OCI-M1 (cell line): ENCODE measurements at places on chromosomes 6 and 20.

- no peak for DNase-seq
Observed at GRCh38 chr6:89057759-89058158, 22.8 kb upstream of the PNRC1 start.

DNA sequence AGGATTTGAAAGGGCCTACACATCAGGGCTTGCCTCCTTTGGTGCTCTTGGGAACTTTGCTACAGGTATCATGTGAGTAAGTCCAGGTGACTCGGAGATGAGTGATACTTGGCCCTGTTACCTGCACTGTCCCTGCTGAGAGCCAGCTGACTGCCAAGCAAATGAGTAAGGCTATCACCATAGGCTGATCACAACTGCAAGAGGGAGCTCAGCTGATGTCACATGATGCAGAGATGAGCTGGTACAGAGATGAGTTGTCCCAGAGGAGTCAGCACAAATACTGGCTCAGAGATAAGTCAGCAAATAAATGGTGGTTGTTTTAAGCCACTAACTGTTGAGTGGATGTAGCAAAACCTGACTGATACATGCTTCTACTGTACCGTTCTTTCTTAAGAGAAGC lies 41.4 kb downstream of the LAMP5 start:
- no peak for DNase-seq

- no peak for DNase-seq
Observed at GRCh38 chr6:2460216-2460745, 214.9 kb upstream of the GMDS start.

- DNase-seq: no peak
Observed at GRCh38 chr6:18973251-18973650, 586.1 kb downstream of the RNF144B start.

DNA sequence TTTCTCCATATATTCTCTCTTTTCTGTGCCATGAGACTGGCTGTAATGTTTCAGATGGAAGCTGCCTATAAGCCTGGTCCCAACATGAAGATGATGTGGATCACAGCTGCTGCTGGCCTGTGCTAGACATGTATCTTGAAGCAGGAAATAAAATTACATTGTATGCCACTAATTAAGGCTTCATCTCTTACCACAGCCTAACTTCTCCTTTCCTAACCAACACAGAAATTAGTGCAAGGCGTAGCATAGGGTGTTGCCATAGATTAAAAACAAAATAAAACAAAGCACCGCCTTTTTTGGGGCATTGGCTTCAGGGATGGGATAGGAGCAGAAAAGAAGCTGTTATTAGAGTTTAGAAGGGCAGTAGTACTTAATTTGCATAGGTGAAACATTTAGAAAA lies 4.7 kb upstream of the SLC17A4 start:
- peak; percentile 81 for DNase-seq

GRCh38 chr20:45892828-45893500 lies 1.8 kb downstream of the CTSA start:
- no peak for DNase-seq

DNA sequence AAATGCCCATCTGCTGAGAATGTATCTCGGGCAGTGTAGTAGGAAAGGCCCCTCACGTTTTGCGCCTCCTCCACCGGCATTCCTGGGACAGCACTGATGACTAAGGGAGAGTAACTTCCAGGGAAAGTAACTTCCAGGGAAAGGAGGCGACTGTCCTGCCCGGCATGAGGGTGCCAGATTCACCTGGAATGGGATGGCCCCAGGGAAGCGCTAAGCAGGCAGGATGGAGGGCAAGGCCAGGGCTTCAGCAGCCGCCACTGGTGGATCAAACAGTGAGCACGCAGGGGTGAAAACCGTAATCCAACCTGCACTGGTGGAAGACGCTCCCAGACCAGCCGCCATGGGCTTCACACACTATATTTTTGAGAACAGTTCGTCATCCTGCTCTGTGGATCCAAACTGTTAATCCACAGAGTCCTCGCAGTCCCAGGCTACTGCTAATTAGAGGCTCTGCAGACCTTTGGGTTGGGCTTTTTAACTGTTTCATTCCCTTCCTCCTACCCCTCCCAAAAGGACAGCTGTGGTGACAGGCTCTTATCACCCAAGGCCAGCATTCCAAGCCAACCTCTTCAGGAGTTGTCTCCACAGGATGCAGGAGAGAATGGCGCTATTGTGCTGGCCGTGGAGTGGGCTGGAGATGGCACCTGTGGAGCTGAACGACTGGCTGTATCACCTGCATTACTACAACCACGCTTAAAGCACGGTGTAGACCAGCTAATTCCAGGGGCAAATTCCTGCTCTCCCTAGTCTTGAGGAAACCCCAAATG lies 178.9 kb downstream of the DLL1 start:
- no peak for DNase-seq

GRCh38 chr6:32558426-32559057 lies 28.5 kb upstream of the HLA-DRB5 start:
- DNase-seq: no peak

GRCh38 chr6:140660295-140660694 lies 1285.8 kb upstream of the CITED2 start:
- peak; percentile 52 for DNase-seq

DNA sequence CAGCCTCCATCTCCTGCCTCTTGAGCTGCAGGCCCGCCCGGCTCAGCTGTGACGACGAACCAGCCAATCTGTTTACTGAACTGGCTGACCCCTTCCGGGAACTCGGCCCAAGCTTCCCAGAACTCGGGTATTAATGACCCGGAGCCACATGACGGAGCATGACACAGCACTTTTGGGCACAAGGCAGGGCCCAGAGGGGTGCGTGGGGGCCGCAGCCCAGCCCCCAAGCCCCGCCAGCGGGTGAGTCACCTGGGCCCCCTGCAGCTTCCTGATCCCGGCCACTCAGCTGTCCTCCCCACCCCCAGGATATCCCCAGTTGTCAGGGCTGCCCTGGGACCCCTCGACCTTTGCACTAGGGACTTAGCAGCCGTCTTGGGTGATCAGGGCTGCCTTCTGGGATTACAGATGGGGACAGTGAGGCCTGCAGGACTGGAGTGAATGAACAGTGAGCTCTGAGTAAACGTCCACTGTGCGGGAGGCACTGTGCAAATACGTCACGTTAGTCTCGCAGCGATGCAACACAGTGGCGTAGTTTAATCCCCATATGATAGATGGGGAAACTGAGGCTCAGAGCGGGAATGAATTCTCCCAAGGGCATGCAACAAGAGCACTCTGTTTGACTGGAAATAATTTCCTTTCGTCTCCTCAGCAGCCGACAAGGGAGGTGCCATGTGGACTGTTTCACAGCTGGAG lies 102.1 kb downstream of the CEBPB start:
- peak; percentile 97 for DNase-seq

DNA sequence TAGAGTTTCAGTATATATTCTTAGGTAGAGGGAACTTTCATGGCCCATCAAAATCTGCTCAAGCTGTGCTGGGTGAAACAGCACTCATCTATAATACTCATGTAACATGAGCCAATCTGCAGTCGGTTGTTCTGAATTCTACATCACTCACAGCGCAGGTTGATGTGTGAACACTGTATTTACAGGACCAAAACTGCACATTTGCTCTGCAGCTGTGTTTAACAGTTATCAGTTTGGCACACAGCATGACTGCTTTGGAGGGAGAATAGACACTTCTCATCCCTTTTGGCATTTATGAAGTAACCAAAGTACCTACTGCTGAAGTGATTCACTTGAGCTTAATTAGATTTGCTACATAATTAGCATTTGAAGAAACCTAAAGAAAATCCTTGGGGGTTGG lies 225.1 kb downstream of the BCKDHB start:
- no peak for DNase-seq

DNA sequence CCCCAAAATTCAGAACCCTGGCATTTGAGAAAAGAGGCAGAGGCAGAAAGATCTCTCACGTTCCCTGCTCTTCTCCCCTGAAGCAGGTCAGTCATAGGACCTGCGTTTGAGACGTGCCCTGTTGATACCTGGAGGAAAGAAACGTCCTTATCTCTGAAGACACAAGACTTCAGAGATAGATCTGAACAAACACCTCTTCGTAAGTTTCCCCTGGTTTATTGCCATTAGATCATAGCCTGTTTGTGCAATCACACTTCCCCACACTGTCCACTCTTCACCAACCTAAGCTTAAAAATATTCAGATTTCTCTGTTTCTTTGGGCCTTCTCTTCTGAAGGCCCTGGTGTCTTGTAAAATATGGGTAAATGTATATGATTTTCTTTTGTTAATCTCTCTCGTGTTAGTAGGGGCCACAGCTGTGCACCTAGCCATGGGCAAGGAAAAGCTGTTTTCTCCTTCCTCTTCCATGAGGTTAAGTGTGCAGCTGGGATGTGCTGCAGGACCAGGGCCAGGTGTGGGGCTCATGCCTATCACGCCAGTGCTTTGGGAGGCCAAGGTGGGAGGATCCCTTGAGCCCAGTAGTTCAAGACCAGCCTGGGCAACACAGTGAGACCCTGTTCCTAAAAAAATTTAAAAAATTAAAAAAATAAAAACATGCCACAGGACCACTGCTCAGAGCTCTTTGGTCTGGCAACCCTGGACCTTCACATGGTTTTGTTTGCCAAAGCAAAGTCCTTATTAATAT lies 4.7 kb upstream of the SLC22A2 start:
- DNase-seq: no peak

DNA sequence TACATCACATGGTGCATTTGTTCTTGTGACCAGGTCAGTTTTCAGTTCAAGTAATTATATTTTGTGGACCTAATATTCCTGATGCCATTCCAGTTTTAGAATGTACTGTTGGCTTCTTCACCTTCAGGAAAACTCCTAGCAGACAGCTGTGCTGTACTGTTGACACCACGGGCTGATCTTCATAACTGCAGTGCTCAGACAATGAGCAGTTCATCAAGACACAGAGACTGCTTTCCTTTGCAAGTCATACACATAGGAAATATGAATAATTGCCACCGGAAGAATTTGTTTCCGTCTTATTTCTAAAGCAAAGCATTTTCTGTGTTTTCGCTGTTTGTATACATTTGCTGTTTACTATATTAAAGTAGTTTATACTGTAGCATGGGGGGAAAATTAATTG lies 89.8 kb downstream of the C6orf118 start:
- peak; percentile 8 for DNase-seq

DNA sequence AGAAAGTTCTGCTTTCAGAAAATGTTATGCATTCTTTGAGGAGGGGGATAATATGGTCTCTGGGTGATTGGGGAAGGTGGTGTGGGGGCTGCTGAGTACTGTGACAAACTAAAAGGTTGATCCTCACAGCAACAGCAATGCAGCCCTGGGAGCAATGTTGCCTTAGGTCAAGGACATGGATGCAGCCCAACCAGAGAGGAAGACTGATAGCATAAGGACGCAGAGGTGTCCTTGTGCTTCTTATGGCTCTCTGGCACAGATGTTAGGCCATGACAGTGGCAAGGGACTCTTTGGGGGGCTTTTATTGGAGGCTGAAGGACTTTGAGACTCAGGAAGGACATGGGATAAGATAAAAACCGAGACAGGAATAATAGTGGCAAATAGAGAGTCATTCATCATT lies 186.2 kb upstream of the PHACTR1 start:
- no peak for DNase-seq

DNA sequence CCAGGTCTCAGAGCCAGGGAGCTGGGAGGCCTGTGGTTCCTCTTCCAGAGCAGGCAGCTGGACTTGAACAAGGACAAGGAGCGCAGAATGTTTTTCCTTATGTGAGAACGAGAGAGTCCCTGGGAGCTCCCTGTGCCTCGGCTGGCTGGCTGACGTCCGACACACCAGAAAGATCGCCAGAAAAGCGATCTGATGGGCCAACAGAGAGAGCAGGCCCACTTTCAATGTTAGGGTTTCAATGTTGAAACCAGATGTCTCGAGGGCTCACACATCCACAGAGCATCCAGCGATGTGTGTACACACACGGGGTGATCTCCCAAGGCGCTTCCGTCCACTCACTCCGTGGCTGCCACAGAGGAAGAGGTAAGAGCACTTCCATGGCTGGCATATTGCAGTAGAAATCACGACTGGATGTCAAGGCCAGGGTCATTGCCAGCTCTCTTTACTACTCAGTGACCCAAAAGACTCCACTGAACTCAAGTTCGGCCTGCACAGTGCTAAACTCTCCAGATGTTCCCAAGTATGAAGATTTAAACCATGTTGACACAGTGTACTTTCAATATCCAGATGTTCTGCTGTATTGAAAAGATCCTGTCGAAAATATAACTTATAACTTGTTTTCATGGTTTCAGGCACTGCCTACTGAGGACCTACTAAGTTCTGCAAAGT lies 70.8 kb upstream of the FOXC1 start:
- DNase-seq: no peak

DNA sequence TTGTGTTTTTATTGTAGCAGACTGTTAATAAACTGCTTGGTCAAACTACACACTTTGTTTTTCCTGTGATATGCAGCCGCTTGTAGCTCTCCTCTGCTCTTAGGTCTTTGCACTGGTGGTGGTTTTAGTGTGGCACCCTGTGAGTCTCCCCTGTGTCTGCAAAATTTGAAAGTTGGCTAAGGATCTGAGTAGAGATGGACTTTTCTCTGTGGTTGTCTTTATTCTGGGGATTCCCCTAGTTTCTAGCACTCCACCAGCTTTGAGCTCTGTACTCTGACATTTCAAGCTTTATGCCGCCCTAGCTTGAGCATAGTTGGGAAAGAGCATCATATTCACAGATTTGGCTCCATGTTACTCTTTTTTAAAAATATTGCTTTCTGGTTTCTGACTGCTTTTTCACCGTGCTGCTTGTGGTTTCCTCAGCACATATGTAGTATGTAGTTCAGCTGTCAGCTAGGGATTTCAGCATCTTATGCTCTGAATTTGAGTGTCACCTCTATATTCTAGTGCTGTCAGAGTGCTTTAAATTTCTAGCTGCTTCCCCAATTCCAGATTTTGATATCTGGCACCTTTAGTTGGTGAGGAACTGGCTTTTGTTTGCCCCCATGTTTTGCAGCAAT lies 25.4 kb downstream of the CDYL start:
- no peak for DNase-seq

DNA sequence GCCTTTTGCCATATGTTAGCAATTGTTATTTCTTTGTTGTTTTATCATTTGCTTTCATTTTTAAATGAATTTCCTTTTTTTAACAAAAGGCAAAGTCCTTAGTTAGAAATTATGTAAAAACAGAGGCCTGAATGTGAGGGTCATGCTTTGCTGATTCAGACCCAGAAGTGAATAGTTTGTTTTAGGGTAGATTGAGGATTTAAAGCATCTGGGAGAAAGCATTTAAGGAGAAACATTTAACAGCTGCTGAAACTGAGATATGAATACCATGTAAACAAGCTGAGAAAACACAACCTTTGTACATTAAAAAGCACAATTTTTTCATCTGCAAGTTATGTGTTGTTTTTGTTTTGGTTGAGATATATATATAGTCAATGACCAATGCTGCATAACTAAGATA lies 8.0 kb downstream of the HTR1B start:
- no peak for DNase-seq

DNA sequence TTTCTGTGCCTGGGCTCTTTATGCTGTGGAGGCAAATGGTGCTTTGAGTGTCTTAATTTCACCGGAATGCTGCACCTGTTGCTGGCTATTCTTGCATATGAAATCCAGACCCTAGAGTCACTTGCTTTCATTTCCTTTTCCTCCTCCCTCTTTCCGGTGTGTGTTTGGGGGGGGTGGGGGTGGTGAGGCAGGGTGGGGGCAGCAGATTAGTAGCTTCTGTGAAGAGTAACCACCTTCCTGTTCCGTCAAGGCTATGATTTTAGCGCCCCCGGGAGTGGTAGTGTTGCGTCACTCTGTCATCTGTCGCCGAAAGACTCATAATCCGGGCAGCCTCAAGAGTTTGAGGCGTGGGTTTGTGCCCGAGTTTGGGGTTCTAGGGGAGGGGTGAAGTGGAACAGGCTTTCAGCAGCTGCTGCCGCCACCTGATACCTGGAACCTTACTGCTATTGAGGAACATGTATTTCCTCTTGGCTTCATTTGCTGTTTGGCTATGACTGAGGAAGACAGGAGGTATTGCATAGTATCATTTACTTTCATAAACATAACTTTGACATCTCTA lies 49.1 kb downstream of the UTRN start:
- no peak for DNase-seq
